ENCODE measurements at places on chromosomes 5 and 9.
A peak's percentile ranks its signal among the peaks of the same experiment; 100 is the strongest.

- DNase-seq: no peak
Measured at GRCh38 chr5:173808079-173808808, 79.9 kb upstream of the CPEB4 start.

- no peak for DNase-seq
Measured at GRCh38 chr9:126516936-126517832, 96.5 kb upstream of the LMX1B start.

DNA sequence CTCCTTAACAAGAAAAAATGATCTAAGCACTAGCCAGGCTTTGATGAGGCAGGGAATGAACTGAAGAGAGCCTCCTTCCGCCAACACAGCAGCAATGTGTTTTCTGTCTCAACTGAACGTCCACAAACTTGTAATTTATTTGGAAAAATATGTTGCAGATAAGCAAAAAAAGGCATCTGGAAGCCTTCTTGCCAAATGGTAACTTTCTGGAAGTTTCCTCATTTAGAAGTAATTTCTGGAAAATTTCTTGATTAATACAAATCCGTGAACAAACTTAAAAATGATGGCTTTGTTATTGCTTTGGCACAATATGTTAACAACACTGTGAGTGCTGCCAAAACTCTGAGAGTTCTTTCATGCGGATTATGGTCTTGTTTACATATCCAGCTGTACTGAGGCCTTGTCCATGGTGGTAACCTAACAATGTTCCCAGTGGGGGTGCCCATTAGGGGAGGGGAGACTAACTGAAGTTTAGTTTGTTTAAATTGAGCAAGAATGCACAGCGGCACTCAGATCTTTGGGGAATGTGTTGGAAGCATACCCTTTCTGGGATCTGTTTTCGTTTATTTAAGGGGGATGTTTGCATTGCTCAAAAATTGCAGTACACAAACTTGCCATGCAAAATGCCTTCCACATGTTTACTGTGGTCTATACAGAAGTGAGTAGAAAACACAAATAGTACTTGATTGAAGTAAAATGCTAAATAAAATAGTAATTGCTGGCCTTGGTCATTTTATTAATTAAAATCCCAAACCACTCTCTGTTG lies 334.7 kb downstream of the NR2F1-AS1 start:
- DNase-seq: no peak

DNA sequence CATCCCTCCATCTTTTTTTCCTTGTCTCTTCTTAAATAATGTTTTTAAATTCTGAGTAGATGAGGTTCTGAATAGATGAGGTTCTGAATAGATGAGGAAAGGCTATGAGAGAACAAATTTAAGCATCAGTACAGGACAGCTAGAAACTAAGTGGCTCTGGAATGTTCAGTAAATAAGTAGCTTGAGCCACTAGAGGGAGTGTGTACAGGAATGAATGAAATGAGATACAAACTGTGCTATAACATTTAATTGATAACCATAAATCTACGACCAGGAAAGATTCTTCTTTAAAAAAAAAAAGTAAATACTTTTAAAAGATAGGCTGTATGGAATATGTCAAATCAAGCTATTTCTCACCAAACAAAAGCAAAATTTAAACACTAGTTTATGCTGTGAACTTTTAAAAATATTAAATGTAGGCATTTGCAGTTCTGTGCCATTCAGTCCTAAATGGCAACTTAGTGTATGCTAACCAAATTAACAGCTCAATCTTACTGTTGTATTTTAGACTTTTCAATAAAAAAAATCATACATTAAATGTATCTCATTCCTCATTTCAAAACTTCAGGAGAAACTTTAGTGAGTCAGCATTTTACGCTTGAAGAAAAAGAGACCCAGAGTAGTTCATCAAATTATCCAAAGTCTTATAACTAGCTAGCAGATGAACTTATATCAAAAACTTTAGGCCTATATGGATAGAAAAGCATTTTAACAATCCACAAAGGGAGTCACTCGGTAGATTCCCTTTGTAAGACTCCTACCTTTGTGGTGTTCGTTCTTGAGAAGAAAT lies 70.4 kb upstream of the SNX2 start:
- DNase-seq: no peak

DNA sequence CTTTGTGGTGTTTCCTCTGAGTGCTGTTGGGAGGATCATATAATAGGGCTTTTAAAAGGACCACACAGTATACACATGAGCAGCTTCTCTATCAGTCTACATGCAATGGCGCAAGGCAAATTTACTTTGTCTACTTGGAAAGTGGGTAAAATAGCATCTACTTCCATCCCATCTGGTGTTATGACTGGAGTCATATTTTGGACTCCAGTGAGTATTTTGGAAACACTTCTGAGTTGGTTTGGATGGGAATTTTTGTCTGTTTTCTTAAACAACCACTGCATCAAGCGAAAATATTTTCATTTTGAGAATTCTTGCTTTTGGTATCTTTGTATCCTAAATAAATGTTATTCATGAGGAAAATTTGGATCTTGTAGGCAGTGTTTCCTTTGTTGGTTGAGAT lies 220.8 kb downstream of the NMUR2 start:
- DNase-seq: no peak

GRCh38 chr9:100679834-100680233 lies 102.0 kb downstream of the CAVIN4 start:
- no peak for DNase-seq

DNA sequence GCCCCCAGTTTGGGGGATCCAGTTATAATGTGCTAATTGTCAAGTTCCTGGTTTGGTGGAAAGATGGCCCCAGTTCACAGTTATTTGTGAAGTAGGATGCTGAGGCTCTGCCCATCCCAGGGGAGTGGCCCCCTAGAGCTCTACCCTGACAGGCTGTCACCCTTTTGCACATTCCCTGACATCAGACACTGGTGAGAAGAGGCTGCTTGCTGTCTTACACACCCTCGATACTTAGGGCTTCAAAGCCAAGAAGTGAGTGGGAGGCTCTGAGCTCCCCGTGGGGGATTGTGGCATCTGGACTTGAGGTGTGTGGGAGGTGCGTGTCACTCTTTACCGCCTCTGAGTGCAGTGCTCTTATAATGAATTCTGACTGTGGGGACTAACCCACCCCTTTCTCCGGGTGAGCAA lies 168.5 kb downstream of the DOCK2 start:
- DNase-seq: no peak

GRCh38 chr5:136781464-136781863 lies 416.1 kb upstream of the TRPC7 start:
- no peak for DNase-seq

DNA sequence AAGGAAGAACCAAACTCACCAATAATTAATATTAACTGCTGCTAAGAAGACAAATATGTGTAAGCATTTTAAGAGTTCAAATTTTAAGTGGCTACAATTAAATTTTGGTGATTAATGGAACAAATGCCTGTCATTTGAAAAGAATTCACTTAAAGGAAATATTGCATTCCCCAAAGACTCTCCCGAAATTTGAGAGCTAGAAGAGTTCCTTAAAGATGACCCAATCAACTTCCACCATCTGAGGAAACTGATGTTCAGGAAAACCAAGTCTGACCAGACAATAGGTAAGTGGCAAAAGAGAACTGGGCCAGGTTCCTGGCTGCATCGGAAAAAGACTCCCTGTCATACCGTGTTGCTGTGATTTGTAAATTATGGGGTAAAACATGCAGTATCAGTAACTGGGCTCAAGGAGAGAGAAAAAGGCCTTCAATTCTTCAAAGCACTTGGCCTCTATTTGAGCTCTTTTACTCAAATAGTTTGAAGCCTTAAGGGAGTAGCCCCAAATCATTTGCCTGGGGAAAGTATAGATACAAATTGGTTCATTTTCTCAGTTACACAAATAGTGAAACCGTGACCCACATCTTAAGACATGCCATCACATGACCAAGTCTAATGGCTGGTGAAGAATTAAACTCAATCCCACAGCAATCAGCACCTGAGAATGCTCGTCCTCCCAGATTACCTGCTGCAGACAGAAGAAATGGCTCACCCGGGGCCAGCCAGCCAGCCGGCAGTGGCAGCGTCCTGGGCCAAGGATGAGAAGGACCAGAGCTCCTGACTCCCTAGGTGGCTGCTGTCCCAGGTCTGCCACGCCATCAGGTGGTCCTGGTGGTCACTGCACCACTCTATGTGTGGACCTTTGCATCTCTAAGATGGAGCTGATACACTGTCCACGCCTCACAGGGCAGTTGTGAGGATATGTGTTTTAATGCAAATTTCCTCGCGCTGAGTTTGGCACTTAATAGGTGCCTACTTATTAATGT lies 162.9 kb downstream of the TTLL11 start:
- no peak for DNase-seq

- no peak for DNase-seq
Measured at GRCh38 chr9:36100532-36100931, 36.0 kb upstream of the GLIPR2 start.

- peak; percentile 40 for DNase-seq
Measured at GRCh38 chr9:69999315-69999714, 44.3 kb upstream of the MAMDC2 start.

DNA sequence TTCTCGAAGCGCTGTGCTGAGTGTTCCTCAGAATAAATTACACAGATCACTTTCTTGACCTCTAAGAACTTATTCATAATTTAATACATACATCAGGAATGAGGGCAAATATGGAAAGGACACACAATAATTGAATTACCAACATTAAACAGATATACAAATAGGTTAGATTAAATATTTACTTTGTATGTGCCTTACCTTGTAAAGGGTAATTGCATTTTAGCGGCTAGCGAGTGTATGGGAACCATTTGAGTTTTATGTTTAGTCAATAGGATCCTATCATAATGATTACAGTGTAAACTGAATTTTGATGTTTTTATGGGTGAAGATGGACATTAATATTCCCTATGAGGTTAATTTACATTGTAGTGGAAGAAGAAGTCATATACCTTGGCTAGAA lies 1187.1 kb upstream of the WWC1 start:
- DNase-seq: no peak

- no peak for DNase-seq
Measured at GRCh38 chr5:149944666-149945065, at the start of gene PDE6A. PDE6A (minus strand) TSS chr5:149944793; CDS start chr5:149944673, 120 bp downstream.

DNA sequence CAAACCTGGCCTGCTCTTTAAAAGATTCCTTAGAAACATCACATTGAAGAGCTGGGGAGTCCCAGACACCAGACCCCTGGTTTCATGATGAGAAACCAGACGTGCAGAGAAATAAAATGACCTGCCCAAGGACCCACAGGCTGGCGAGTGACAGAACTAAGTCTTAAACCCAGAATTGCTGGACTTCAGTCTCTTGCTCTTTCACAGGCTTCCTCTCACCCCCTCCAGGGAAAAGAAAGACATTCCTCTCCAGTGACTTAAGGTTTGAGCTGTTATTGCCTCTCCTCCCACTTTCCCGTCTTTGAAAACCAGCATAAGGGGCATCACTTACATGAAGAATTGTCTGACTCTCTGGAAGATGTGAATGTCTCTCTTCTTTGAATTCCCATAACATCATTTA lies 535.2 kb downstream of the IRX1 start:
- DNase-seq: no peak

GRCh38 chr9:114370251-114370967 lies 17.4 kb downstream of the AKNA start:
- DNase-seq: no peak

DNA sequence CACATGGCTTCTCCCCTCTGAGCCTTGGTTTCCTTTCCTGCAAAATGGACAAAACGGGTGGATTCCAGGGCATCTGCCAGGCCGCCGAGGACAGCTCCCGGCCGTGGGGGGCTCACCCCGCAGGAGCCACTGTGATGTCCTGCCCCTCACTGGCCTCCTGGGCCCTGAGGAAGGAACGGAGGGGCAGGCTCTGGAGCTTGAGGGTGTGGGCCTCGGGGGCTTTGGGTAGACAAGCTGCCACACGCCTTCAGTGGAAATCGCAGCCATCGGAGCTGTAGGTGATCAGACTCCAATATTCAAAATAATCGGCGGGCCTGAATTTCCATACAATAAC lies 32.2 kb upstream of the UBAC1 start:
- DNase-seq: no peak

- DNase-seq: no peak
Measured at GRCh38 chr5:128083811-128084227, 253 bp downstream of the SLC12A2 start.

- no peak for DNase-seq
Measured at GRCh38 chr9:120210274-120210673, 369.7 kb downstream of the CDK5RAP2 start.
